ENCODE measurements at places on chromosomes 16 and 17.
A peak's percentile ranks its signal among the peaks of the same experiment; 100 is the strongest.

DNA sequence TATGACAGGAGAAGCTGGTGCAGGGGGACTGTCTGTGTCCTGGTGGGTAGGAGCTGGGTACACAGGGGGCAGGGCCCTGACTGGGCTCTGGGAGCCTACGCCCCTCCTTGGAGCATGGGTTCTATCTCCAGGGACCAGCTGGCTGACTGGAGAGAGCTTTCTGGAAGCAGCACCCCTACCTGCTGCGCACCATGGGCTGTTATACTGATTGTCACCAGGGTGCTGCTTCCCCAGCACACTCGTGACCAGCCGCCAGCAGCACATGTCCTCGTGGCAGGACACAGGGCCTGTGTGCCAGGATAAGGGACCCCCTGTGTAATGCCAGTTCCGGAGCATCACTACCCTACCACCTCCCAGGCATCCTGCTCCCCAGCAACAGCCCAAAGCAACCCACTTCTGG, 106.0 kb downstream of the AMFR start:
- no peak for DNase-seq

DNA sequence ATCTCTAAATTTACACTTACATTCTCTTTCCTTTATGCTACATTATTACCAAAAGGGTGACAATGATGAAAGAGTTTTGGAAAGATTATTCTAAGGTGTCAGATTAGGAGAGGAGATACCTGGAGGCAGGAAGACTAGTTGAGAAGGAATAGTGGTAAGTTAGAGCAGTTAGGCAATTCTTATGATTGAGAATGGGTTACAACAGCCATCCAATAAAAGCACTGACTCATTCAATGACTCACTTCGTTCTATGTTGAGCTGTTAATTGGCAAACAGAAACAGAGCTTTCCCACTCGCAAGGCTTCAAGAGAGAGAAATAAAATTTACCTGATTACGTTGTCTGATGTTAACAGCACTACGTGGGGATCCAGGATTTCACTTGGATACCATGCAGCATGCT, 5.8 kb downstream of the NUP88 start:
- peak; percentile 96 for DNase-seq

DNA sequence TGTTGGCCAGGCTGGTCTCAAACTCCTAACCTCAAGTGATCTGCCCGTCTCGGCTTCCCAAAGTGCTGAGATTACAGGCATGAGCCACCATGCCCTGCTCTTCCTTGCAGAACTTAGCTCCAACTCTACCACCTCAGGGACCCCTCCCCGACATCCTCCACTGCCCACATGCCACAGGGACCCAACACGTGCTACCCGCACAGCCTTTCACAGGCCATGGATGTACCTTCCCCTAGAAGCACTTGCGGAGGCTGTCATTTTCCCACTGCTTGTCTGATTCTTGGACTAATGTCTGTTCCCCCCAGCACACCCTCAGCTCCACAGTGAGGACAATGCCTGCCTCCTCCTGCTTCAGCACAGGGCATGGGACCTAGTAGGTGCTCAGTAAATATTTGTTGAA, 147.4 kb downstream of the ZNF423 start:
- DNase-seq: no peak

DNA sequence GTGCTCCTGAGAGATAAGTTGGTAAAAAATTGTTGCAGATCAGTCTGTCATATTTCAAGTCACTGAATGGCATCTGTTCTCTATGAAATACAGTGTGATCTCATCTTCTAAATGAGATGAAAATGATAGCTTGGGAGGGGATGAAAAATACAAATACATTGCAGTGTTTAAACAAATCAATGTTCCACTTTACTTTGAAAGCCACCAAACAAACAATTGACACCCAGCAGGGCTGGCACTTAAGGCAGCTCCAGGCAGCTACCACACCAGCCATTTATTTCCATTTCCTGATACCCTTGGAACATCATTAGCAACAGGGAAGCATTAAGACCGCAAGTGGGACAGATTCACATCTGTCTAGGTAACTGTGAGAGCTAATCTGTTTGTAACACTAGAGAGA, 827.6 kb upstream of the KIF2B start:
- DNase-seq: no peak

GRCh38 chr17:80190716-80191115, 20.9 kb downstream of the CARD14 start:
- no peak for DNase-seq

GRCh38 chr16:66443269-66443652, 16.2 kb downstream of the BEAN1 start:
- DNase-seq: no peak

DNA sequence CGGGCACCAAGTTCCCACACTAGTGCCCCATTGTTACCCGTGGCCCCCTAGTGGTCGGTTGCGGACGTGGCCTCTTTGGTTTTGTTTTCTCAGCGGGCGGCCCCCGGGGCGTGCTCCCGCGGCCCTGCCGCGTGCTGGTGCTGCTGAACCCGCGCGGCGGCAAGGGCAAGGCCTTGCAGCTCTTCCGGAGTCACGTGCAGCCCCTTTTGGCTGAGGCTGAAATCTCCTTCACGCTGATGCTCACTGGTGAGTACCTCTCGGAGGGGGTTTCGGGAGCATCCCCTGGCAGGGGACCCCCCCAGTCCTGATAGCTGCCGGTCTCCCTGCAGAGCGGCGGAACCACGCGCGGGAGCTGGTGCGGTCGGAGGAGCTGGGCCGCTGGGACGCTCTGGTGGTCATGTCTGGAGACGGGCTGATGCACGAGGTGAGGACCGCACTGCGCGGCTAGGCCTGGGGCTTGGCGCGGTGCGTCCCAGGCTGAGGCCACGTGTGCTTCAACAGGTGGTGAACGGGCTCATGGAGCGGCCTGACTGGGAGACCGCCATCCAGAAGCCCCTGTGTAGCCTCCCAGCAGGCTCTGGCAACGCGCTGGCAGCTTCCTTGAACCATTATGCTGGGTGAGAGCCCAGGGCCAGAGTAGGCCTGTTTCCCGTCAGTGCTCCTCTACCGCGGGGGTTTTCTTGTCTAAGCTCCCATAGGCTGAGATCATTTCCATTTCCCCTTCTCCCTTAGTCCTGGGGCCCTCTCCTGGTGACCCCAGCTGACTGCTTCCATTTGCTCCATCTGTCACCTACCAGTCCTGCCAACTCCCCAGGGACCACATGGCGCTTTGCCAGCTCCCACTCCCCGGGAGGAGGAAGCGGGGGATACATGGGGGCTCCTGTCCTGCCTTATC, 1.7 kb downstream of the SPHK1 start:
- DNase-seq: peak; percentile 82

GRCh38 chr16:65446427-65446826, 324.6 kb upstream of the CDH11 start:
- DNase-seq: no peak

- DNase-seq: no peak
These were observed 78.3 kb downstream of the SNX29 start for GRCh38 chr16:12054868-12055267.

- no peak for DNase-seq
These were observed 38.5 kb upstream of the SLC5A11 start for GRCh38 chr16:24807301-24807700.

DNA sequence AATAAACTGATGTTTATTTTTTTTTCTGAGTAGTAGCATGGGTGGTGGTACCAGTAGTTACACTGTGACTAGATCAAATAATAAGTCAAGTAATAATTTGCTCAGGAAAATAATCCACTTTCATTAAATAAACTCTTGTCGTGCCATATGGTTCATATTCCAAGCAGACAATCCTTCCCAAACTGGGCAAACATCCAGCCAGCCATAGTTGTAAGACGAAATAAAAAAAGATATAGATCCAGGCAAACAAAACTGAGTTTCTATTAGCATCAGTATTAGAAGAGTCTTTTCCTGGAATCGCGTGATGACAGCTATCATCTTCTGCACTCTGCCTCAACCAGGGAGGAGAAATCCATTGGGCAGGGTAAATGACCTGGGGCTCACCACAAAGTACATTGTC, 508.4 kb upstream of the GOT2 start:
- DNase-seq: no peak

DNA sequence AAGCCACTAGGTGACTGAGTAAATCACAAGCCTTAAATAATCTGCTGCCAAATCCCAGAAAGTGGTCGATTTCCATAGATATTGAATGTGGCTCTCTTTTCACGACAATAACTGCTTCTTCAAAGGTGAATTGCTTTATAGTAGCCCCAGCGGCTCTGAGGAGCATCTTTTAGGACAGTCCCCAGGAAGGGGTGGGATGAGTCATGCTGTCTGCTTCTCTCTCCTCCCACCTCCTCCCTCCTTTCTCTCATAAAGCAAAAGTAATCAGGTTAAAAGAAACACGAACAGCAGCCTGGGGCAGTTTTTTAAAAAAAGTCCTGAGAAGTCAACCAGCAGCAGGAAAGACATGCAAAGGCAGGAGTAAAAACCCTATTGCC, 1.8 kb downstream of the KIAA0513 start:
- peak; percentile 78 for DNase-seq

GRCh38 chr17:47288531-47289116, 35.0 kb downstream of the ITGB3 start:
- no peak for DNase-seq

DNA sequence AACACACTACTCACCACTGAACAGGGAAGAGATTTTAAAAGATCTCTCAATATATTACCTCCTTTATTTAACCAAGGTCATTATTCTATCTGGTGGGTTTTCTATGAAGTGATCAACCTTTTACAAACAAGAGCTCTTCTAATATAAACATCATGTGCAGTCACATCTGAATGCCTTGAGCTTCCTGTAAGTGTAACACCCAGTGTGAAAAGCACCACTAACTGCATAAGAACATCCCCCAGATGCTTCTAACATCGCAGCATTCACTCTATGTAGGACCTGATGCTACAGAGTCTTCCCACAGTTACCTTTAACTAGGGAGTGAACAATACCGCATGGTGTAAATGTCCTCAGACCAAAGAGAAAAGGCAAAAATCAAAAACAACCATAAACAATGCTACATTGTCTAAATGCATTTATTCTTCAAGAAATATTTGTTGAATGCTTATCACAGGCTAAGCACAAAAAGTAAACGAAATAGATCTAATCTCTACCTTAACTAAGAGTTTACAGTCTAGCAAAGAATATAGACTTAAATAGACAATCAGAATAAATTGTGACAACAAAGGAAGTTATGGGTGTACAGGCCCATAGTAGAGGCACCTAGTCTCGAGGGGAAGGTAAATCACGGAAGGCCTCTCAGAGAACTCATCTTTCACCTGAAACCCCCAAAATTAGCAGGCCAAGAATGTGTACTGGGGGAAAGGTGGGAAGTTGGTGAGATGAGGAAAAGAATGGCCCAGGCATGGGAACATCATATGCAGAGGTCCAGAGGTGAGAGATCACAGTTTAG, 16.2 kb downstream of the SKAP1 start:
- no peak for DNase-seq

DNA sequence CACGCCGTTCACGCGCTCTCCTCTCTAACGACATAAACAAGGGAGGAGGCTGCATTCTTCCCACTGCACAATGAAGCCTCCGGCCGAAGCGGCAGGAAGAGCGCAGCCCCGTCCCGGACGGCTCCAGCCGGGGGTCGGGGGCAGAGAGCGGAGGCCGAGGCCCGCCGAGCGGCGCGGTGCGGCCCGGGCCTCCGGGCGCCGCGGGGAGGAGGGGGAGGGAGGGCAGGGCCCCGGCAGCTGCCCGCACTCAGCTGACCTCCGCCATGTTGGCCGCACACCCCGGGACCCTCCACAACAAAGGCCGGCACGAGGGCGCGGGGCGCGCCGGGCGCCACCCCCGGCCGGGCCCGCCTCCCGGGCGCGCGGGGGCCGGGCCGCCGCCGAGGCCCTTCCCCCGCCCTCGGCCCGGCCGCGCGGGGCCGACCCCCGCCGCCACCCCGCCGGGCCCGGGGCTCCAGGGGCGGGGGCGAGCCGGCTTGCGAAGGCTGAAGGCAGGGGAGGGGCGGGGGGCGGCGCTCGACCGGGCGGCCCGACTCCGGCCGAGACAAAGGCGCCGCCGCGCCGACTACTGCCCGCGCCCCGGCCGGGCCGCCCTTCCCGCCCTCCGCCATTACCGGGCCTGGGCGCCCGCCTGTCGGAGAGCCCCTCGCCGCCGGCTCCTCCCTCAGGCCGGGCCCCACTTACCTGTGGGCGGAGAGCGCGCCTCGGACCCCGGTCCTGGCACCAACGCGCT, 527 bp downstream of the SIAH1 start:
- DNase-seq: peak; percentile 67

- DNase-seq: no peak
These were observed 3.8 kb downstream of the FHOD1 start for GRCh38 chr16:67243481-67243880.

DNA sequence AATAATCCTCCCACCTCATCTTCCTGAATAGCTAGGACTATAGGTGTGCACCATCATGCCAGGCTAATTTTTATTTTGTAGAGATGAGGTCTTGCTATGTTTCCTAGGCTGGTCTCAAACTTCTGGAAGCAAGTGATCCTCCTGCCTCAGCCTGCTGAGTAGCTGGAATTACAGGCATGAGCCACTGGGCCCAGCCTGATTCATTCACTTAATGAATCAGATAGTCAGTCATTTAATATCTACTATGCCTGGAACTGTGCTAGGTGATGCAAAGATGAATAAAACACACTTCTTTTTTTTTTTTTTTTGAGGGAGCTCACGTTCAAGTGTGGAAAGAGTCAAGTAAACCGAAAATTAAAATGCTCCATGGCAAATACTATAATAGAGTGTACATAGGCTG, 39.4 kb downstream of the EFCAB13 start:
- no peak for DNase-seq

- DNase-seq: no peak
These were observed 23.5 kb upstream of the NXPH3 start for GRCh38 chr17:49552070-49552751.

DNA sequence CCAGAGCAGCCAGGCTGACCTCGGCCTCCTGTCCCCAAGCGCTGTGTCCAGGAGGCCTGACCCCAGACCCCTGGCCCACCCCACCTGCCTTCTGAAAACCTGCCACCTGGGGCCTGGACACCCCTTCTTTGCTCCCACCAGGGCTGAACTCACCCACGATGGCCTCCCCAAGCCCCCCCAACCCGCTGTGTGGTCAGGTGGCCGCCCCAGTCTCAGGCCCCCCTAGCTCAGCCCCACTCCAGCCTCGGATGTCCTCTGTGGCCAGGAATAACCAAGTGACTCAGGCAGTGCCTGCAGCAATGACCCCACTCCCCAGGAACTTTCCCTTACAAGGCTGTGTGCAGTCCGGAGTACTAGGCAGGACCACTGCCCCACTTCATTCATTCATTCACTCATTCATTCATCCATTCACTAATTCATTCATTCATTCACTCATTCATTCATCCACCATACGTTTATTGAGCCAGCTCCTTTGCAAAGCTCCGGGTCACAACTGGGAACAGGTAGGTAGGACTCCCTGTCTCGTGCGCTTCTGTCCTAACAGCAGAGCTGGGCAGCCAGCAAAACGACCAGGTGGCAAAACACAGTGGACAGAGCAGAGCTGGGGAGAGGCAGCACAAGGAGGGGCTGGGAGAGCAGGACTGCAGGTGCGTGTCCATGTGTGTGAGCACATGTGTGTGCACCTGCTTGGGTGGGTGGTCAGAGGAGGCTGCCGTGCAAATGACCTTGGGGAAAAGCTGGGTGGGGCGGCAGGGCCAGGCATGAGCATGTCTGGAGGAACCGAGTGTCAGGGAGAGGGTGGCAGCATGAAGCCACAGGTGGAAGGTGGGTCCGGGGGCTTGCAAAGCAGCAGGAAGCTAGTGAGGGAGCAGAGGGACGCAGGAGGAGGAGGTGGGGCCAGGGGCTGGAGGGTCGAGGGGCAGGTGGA, 75.8 kb upstream of the CBX4 start:
- no peak for DNase-seq

- no peak for DNase-seq
These were observed 2.7 kb downstream of the KRT36 start for GRCh38 chr17:41486809-41487530.

- DNase-seq: no peak
These were observed 11.0 kb downstream of the RNF135 start for GRCh38 chr17:30981531-30982519.

- DNase-seq: no peak
These were observed 578 bp downstream of the RAC3 start for GRCh38 chr17:82031885-82032627.

Measured in fibroblast of villous mesenchyme (primary cell).